ENCODE measurements at places on chromosomes 3 and 15.

- no peak for DNase-seq
Observed at GRCh38 chr3:3353153-3353552, 173.7 kb upstream of the CRBN start.

DNA sequence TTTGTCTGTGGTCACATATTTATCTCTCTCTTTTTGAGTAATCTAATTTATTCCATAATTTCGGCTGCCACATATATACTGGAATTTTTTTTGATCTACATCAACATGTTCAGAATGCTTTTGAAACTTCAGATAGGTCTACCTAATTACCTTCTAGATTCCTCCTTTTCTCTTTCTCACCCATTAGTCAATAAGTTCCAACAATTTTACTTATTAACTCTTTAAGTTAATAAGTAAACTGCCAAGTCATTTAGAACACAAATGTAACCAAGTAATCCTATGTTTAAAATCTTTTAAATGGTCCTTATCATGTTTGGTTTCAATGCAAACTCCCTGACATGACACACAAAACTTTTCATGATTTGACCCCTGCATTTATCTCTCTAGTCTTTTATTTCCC, 410.5 kb downstream of the UNC13C start:
- no peak for DNase-seq

GRCh38 chr3:196168808-196169391, 42.3 kb downstream of the ZDHHC19 start:
- DNase-seq = no peak

GRCh38 chr15:29386523-29386922, 116.9 kb upstream of the NSMCE3 start:
- DNase-seq = no peak

GRCh38 chr3:30319713-30320112, 286.7 kb upstream of the TGFBR2 start:
- no peak for DNase-seq

GRCh38 chr3:12992629-12993516, 80.4 kb downstream of the IQSEC1 start:
- peak; percentile 61 for DNase-seq

DNA sequence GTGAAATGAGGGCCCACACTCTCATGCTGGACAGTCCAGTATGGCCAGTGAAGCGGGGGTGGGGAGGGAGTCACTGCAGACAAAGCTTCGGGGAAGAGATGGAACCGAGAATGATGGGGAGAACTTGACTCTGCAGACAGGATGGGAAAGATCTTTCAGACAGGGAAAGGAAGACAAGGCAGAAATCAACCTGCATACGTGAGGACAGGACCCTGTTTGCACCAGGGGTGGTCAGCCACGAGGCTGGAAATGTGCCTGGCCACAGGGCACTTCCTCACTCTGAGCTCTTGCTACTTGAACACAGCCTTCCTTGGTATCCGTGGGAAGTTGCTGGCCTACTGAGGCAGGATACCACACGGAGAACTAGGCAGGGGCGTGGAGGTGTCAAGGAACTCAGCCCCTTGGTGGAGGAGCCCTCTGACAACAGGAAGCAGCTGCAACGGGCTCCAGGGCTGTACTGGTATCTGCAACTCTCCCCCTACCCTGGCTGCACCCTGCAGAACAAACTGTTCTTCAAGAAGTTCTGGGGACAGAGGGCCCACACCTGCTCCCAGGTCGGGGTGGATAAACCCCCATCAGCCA, 9.3 kb upstream of the SRP14 start:
- no peak for DNase-seq

GRCh38 chr15:29205186-29205585, 64.4 kb downstream of the NSMCE3 start:
- DNase-seq = no peak

DNA sequence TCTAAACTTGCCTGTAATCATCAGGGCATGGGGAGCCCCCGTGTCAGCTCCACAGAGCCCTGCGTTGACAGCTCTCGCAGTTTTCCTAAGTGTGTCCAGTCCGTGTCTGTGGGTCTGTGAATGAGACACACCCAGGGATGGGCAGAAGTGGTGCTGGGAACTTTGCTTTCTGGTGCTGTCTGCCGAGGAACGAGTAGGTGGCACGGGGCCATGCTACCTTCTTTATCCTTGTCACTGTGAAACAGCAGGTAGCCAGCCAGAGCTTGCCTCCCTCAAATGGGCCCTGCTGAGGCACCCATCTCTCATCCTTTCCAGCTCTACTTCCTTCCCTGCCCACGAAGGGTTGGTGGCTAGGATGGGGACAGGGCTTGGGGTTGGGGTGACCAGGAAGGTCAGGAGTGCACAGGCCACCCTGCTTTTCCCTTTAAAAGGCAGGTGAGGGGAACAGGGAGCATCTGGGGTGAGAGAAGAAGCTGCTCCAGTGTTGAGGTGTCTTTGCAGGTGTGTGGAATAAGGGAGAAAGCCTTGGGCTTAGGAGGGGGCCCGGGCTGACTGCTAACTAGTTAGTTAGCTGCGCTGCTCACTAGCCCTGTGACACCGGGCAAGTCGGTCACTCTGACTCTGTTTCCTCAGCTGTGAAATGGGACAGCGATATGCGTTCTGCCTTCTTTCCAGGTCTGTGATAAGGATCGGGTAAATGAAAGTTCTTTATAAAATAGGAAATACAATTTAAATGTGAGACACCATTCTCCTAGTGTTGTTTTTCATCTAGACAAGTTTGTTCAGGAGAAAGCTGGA, 27.9 kb downstream of the PDIA5 start:
- no peak for DNase-seq

DNA sequence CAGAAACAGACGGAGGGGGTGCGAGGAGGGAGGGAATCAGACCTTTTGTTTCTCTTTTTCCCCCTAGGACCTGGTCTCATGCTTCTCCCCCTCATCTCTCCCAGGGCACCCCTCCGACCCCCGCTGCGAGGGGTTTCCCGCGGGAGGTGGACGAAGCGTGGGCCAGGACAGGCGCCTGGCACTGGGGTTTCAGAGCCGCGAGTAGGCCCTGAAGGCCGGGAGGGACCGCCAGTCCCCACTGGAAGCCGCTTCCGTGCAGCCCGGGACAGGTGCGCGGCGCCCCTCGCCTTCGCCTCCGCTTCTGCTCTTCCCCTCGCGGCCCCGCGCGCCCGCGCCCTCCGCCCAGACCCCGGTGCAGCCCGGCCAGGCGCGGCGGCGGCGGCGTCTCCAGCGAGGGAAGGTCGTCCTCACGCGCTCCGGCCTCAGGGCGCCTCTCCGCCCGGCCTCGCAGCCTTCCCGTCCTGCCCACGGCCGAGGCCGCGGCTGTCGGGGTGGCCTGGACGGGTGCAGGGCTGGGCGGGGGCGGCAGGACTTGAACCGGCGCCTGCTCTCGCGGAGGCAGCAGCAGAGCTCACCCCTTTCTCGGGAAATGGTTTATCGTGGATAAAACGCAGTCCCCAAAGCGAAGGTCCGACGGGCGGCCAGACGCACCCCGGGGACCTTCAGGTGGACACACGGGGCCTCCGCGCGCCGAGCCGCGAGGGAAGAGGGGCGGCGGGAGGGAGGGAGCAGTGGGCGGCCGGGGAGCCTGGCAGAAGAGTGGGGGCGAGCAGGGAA, 31.5 kb upstream of the ADAMTS17 start:
- no peak for DNase-seq

- DNase-seq = peak; percentile 47
Observed at GRCh38 chr3:113948015-113948917, 453 bp downstream of the ZDHHC23 start.

- no peak for DNase-seq
Observed at GRCh38 chr3:33187368-33187634, 31.3 kb downstream of the SUSD5 start.

DNA sequence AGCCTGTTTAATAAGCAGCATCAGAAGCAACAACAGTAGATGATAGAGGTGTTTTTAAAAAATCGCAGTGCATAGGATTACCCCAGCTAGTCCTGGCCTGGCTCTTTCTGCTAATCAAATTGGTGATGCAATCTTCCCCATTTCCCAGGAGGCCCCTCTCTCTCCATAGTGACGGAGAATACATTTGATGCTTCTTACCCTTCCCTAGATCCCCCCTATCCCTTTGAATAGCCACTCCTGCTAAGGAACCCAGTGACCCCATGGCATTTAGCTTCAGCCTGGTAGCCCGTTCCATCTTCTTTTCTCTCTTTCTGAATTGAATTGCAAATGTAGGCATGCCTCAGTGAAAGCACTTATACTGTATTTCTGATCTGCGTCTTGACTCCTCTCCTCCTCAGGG, 223.6 kb upstream of the GAP43 start:
- DNase-seq = no peak

GRCh38 chr15:59688423-59688781, 718 bp downstream of the BNIP2 start:
- DNase-seq = no peak

GRCh38 chr15:76338486-76339304, 2.1 kb downstream of the ISL2 start:
- DNase-seq = no peak

- no peak for DNase-seq
Observed at GRCh38 chr15:67146875-67147381, 81.5 kb downstream of the SMAD3 start.

- DNase-seq = peak; percentile 68
Observed at GRCh38 chr3:157532529-157533297, 29.5 kb upstream of the VEPH1 start.

GRCh38 chr3:155270485-155271342, 22.8 kb downstream of the STRIT1 start:
- DNase-seq = no peak

DNA sequence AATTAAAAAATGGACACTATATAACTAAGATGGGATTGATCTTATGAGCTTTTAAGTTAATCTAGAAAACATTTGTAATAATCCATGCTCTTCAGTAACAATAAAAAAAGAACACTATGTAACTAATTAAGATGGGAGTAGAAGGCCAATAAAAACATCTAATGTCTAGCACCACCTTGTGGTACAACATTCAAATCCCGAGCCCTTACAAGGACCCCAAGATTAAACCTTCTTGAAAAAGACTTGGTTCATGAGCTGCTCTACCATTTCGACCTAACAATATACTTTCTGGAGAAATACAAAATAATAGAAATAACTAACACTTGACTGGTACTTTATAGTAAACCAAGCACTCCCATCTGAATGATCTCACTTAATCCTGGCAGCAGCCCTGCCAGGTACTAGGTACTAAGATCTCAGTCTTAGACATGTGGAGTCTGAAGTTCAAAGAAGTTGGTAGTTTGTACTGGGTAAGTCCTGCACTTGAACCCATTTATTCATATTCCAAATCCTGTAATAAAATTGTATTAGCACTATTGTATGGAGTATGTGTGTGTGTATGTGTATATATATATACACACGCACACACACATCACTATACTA, 21.8 kb downstream of the METTL6 start:
- DNase-seq = peak; percentile 24

GRCh38 chr3:123038751-123039150, 11.2 kb upstream of the SEMA5B start:
- no peak for DNase-seq

DNA sequence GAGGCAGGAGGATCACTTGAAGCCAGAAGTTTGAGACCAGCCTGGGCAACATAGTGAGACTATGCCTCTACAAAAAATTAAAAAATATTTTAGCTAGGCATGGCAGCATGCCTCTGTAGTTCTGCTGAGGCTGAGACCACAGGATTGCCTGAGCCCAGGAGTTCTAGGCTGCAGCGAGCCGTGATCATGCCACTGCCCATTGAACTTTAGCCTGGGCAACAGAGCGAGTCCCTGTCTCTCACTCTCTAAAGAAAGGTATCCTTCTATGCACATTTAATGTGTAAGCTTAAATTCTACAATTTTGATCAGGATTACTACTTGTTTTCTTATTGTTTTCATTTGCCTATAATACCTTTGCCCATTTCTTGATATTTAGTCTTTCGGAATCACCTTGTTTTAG, 26.8 kb downstream of the GALK2 start:
- no peak for DNase-seq

DNA sequence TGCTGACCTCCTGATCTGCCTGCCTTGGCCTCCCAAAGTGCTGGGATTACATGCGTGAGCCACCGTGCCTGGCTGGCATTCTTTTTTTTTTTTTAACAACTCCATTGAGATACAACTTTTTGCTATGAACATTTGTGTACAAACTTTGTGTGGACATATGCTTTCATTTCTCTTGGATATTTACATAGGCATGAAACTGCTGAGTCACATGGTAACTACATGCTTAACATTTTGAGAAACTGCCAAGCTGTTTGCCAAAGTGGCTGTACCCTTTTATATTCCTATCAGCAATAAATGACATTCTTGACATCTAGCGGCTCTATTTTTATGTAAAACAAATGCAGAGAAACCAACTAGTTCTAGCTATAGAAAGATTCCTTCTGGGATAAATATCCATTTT, 8.7 kb upstream of the YEATS2 start:
- no peak for DNase-seq

GRCh38 chr3:161316006-161316689, 55.2 kb downstream of the SPTSSB start:
- DNase-seq = no peak

DNA sequence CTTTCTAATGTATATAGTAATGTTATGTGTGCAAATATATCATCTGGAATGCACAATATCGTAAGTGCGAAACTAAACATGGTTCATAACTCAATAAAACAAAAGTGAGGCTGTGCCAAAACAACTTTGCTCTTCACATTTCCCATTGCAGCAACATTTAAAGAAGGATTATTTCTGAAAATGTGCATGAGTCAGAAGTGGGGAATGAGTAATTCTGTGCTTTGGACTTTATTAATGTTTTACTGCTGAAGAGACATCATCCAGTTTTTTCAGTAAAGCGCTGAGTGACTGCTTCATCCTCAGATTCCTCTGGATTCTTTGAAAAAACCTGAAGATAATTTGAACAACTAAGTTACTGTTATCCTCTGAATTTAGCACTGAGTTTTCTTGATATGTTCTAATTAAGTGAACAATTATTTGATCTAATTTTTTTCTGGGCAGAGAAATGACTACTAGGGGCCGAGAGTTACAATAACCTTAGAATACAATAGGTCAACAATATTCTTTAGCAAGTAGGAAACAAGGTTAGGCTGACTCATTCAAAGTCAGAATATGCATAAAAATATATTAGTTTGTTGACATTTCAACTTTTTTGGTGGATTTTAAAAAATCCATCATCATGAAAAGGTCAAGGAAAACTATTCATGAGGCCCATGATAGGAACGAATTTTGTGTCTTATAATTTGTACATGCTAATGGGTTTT, 20.0 kb upstream of the PLCL2 start:
- DNase-seq = no peak

DNA sequence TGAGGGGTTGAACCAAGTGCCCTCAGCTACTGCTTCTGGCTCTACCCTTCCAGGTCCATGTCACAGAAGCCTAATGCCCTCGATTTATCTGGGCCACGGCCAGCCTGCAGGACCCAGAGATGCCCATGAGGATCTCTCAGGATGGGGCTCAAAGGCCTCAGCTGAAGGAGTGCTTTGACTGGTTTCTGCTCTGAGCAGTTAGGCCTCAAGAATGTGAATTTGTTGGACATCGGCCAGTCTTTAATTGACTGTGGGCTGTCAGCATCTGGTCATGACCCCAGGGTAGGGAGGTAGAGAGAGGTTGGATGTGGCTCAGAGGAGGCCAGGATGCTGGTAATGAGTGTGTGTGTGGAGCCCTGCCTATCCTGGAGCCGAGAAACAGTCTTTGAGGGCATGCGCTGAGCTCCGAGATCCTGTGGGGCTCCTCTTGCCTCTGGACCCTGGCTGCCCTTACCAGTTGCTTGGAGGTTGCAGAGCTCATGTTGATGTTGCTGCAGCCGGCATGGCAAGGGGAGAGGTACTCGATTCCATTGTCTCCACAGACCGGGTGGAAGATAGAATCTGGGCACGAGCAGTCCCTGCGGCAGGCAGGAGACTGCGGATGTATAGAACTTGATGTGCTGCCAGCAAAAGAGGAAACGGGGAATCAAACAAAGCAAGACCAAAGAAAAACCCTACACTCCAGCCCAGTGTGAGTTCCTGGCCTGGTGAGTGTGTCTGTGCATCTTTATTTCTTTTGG, 49.1 kb upstream of the RAB6B start:
- DNase-seq = no peak

- DNase-seq = no peak
Observed at GRCh38 chr15:63523306-63523990, 19.1 kb downstream of the USP3 start.

Data from neuronal stem cell (in vitro differentiated cells).